NCI-H1105 (cell line): ENCODE measurements at places on chromosomes 5 and 9.

- no peak for DNase-seq
These were observed 23.9 kb downstream of the TPPP start for GRCh38 chr5:669111-669841.

DNA sequence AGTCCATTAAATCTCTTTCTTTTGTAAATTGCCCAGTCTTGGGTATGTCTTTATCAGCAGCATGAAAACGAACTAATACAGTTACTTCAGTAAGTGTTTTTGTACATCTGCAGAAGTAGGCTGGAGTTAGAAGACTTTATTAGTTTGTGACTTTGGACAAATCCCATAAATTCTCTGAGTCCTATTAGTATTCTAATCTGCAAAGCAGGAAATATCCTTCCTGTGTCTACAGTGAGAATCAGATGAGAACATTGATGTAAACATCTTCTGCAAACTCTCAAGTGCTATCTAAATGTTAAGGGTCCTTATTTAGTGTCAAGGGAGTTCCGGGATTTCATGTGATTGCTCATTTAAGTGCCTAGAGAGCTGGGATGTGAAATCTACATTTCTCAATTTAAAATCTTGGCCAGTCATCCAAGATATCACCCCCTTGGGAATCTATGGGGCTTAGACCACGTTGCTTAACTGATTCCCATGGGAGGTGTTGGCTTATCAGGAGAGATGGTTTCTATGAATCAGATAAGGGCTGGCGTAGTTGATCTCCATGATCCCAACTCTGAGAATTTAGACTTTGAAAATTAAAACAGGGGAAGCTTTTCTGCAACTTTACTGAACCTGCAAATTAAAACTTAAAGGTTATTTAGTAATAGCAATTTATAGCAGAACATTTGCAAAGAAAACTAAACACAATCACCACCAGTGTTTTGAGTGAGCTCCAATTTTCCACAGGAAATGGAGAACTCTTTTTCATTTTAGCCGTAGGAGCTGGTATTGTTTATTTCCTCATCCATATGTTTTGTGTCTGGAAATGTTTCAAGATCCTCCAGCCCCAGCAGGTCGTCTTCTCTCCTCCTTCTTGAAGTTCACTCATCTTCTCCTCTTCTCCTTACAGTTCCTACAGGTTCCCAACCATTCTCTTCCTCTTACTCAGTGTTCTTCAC, 241.6 kb upstream of the CD180 start:
- no peak for DNase-seq

- DNase-seq, result no peak
These were observed 3.1 kb downstream of the CLTB start for GRCh38 chr5:176413255-176413565.

DNA sequence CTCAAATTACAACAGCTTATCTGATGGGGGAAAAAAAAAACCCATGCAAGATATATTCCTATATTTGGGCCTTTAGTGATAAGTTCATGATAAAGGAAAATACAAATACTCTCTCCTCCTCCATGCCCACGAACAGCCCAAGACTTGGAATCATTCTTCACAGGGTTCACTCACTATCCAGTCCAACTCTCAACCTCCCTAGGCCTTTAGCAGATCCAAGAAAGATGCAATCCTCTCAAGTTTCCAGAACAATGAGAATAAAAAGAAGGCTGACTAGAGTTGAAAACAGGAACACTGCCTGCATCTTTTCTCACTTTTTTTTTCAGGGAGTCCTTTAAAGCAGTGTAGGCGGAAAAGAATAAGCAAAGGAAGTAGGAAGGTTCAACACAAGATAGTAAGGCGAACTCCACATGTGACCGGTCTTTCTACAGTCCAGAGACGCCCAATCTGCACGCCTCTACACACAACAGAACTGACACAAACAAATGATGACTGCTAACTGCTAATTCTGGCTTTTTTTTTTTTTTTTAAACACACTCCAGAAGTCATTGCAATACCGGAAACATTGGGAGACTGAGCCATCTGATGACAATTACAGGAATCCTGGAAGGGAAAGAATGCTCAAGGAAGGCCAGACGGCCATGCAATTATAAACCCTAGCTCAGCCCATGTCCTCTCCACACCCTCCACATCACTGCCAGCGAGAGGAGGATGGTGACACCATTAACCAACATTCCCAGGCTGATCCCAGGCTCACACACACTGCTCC, 75.4 kb downstream of the BNC2 start:
- DNase-seq, result no peak

DNA sequence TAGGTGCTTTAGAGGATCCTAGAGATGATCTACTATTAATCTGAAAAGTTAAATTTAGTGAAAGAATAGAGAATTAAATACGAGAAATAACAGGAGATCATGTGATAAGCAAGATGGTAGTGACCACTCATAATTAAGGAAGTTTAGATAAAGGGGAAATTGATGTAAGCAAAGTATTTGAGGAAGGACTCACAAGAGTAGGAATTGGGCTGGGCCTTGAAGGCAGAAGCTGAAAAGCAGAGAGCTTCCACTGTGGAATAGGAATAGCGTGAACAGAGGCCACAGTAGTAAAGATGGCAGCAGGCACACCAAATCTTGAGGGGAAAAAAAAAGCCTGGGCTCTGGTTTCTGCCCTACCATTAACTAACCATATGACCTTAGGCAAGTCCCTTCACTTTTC, 38.0 kb downstream of the KIF24 start:
- no peak for DNase-seq
